Activated T-helper 1 cell treated with anti-CD3 and anti-CD28 coated beads, Interleukin-2, amount 50 U/mL, for 16 hours (primary cell): ENCODE measurements at places on chromosomes 1 and 21.

DNA sequence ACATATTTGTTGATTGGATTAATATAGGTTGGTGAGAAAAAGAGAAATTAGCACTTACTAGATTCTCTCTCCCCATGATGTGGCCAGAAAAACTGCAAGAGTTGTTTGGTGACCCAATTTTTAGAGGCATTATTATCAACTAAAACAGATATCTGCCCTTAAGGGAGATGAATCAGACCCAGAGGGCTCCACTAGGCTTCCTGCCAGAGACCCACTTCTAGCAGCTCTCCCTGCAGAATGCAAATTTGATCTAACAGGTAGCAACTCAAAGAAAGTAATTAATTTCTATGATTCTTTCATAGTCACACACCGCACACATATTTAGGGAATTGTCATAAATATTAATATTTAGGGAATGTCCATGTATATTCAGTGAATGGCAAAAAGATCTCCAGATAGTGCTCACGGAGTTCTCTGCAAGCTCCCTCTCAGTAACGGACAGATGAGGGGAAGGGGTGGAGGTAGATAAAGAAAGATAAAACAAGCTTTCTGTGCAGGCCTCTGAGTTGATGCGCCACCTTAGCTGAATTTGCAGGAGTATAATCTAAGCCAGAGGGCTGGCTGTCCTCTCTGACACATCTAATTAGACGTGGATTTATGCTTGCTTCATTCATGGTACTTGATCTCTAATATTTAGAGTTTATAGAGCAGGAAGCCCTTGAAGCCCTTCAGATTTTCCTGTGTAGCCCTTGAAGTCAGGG is 84.1 kb upstream of the CCDC190 start:
- no peak for DNase-seq

DNA sequence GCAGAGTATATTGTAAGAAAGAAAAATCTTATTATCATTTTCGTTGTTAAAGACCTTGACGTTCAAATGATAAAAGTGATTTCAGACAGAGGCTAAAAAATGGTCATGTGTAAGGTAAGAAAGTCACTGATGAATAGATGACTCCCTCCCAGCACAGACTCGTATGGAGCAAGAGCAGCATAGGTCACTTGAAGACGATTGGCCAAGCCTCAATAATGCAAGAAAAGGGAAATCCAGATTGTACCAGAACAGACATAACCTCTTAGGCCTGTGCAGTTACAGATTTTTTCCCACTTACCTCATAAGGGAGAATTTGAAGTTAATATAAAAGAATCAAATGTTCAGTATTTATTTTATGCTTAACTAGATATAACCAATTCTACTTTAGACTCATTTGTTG is 16.3 kb upstream of the OLFML2B start:
- no peak for DNase-seq

- no peak for DNase-seq
Measured at GRCh38 chr1:151563376-151563775, 23.3 kb downstream of the TUFT1 start.

- DNase-seq, result no peak
Measured at GRCh38 chr1:39996396-39997004, 41.6 kb downstream of the MFSD2A start.

GRCh38 chr1:92837062-92837461 is 5.2 kb downstream of the RPL5 start:
- DNase-seq, result no peak

DNA sequence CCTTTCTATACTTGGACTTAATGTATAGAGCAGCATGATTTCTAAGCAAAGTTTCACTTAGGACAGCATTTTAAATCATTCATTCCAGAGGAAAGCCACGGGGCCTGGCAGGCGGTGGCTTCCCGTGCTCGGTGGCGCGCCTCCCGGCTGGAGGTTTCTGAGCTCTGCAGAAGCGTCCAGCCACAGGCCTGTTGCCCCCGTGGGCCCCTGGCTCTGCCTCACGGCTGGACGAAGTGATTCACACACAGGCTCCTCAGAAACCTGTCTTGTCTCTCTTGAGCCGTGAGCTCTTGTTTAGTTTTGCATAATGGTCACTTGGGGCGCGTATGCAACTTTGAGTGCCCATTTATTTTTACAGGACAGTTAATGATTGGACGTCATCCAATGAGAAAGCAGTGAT is 22.1 kb upstream of the DIP2A start:
- DNase-seq, result no peak

DNA sequence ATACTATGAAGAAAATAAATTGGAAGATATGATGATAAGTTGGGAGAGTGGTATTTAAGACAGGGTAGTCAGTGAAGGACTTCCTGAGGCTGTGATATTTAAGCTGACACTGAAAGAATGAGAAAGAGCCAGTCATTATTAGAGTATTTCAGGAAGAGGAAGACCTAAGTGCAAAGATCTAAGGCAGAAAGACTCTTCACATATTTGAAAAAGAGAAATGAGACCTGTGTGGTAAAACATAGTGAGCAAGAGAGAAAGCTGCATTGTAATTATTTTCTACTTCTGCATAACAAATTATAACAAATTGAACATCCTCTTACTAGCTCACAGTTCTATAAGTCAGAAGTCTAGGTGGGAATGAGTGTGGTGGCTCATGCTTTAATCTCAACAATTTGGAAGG is 34.6 kb upstream of the DOCK7 start:
- no peak for DNase-seq

GRCh38 chr1:89590341-89591080 is 42.4 kb upstream of the LRRC8C start:
- no peak for DNase-seq

- no peak for DNase-seq
Measured at GRCh38 chr1:220137019-220137786, 43.3 kb downstream of the IARS2 start.

GRCh38 chr1:19651141-19651737 is 7.1 kb downstream of the NBL1 start:
- DNase-seq, result no peak

GRCh38 chr1:204858363-204858821 is 12.3 kb upstream of the NFASC start:
- no peak for DNase-seq

DNA sequence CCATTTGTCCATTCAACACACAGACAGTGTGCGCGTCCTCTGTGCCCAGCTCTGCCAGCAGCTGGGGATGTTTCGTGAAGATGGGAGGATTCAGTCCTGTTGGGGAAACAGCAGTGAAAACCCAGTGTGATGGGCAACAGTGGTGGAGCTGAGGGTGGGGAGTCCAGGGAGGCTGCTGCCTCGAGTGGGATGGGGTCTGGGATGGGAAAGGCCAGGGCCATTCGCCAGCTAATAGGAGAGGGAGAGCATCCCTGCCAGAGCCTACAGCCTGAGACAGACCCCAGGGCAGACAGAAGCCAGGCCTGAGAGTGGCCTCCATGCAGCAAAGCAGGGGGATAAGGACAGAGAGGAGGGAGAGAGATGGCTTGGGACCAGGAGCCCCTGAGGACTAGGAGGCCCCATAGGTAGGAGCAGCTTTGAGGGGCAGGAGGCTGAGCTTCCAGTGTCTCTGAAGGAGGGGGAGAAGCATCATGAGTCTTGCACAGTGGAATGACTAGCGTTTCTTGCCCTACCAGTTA is 252.6 kb downstream of the NPHP4 start:
- no peak for DNase-seq

DNA sequence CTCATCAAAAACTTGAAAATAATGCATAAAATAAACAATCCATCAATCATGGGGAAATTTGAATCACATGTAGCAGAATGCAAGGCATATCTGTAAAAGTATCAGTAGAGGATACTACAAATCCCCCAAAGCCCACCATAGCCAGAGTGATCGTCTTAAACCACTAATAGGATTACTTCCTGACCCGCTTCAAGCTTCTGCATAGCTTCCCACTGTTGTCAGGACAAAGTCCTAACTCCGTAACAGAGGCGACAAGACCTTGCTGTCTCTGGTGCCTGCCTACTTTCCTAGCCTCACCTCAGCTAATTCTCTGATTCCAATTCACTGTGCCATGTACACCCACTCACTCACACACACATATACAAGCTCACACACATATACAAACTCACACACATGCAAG is 161.2 kb upstream of the NFIA start:
- no peak for DNase-seq

DNA sequence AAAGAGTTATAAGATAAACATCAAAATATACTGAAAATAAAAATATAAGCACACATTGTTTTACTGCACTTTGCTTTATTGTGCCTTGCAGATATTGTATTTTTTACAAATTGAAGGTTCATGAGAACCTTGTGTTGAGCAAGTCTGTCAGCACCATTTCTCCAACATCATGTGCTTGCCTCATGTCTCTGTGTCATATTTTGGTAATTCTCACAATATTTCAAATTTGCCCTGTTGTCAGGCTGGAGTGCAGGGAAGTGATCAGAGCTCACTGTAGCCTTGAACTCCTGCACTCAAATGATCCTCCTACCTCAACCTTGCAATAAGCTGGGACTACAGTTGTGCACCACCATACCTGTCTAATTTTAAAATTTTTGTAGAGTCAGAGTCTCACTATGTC is 21.3 kb upstream of the CNIH3 start:
- no peak for DNase-seq

DNA sequence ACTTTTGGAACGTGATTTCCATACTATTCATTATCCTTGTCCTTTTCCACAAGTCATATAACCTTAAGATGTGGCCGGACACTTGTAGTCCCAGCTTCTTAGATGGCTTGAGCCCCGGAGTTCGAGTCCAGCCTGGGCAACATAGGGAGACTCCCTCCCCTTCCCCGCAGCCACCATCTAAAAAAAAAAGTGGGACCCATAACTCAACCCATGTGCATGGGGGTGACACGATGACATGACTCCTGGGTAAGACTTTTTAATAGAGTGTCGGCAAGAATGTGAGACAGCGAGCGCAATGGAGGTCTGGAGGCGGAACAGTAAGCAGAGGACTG is 25.7 kb downstream of the MIA3 start:
- no peak for DNase-seq

GRCh38 chr1:11648732-11649158 is 5.5 kb downstream of the FBXO2 start:
- DNase-seq, result no peak

DNA sequence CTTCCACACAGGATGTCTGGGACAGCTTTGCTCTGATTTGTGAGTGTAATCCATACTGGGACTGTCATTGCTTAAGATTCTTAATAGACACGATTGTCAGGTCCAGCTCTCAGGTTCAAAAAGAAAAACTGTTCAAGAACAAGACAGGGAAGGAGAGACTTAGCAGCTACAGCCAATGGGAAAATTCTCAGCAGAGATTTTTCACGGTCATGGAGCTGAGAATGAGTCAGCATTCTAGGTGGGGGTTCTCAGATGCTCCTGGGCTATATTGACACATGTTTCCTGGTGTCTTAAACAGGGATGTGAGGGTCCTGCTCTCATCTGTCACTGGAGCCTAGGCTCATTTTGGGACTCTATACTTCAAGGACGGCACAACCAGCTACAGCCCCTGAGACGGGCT is 318.3 kb downstream of the RRAGC start:
- no peak for DNase-seq

- no peak for DNase-seq
Measured at GRCh38 chr1:85189120-85189519, 11.7 kb downstream of the SYDE2 start.

GRCh38 chr1:113219828-113220227 is 146.8 kb downstream of the LRIG2 start:
- no peak for DNase-seq

GRCh38 chr1:6273380-6273891 is 12.5 kb upstream of the GPR153 start:
- DNase-seq, result no peak

- DNase-seq, result no peak
Measured at GRCh38 chr1:208231881-208232661, 12.1 kb downstream of the PLXNA2 start.

DNA sequence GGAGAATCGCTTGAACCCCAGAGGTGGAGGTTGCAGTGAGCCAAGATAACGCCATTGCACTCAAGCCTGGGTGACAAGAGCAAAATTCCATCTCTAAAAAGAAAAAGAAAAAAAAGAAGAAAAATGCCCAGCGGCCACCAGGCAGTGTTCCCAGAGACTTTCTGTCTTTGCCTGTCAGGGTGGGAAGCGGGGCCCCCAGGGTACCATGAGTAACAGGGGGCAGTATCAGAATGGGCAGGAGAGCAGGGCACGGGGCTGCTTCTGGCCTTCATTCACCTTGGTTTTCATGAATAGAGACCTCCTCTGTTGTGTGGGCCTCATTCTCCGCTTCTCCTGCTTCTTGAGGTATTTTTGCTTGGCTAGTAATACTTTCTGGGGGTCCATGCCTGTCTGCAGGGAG is 20.4 kb downstream of the SLC26A9 start:
- DNase-seq, result no peak

- no peak for DNase-seq
Measured at GRCh38 chr1:33454646-33455282, 17.7 kb upstream of the ZSCAN20 start.

DNA sequence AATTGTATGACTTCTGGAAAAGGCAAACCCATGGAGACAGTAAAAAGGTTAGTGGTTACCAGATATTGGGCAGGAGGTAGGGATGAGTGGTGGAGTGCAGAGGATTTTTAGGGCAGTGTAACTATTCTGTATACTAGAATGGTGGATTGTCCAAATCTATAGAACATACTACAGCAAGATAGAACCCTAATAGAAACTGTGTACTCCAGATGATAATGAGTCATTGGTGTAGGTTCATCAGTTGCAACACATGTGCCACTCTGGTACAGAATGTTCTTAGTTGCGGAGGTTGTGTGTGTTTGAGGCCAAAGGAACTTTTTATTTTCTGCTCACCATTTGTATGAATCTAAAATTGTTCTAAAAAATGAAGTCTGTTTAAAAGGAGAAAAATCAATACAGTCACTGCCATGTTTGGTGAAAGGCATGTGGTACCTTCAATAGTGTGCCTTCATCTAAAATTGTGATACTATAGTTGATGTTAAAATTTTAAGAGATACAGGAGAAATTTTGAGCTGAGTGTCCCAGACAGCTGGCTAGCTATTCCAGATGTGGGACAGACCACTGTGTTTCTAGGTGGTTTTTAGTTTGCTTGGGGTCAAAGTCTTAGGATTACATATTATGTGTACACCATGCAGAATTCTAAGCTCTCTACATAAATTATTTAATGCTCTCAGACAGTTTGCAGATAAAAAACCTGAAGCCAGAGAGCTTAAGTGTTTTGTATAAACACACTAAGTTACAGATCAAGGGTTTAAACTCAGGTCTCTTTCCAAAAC is 150.5 kb downstream of the RPS6KC1 start:
- no peak for DNase-seq

- DNase-seq, result no peak
Measured at GRCh38 chr1:156655151-156655903, 13.4 kb downstream of the BCAN start.

DNA sequence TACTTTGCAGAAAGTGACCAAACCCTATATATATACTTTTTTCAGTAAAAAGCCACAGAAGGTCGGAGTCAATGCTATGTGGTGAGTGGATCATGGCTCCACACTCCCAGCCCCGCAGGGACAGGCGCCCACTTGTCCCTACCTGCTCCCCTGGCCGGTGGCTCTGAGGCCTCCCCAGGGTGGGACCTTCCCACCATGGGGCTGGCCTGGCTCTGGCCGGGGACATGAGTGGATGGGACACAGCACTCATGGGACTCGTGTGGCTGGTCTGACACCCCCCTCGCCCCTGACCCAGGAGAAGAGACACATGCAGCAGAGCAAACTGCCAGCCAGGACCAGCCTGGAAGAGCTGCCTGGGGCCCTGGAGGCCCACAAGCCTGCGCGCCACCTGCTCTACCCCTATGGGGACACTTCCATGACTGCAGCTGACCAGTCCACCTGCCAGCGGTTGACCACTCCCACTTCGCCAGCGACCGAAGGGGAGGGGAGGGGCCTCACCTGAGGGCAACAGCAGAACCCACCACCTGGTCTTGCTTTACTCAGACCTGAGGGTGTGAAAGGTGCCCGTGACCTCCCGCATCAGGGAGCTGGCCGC is 2.2 kb downstream of the SPATC1L start:
- no peak for DNase-seq
